Progenitor cell of endocrine pancreas (in vitro differentiated cells): ENCODE measurements at places on chromosomes 1 and 21.

DNA sequence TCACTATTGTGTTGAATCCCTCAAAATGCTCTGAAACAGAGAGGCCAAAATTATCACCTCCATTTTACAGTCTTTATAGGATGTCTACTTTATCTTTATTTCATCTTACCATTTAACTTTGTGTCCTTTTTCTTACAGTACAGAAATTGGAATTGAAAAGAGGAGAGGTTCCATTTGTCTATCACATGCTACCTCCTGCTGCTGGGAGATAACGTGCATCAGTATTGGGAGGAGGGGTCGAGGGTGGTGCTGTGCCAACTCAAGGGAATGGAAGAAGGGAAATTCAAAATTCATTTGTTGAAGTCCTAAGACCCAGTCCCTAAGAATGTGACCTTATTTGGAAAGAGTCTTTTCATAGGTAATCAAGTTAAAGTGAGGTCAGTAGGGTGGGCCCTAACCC, 85.3 kb downstream of the HHIPL2 start:
- DNase-seq, result no peak

DNA sequence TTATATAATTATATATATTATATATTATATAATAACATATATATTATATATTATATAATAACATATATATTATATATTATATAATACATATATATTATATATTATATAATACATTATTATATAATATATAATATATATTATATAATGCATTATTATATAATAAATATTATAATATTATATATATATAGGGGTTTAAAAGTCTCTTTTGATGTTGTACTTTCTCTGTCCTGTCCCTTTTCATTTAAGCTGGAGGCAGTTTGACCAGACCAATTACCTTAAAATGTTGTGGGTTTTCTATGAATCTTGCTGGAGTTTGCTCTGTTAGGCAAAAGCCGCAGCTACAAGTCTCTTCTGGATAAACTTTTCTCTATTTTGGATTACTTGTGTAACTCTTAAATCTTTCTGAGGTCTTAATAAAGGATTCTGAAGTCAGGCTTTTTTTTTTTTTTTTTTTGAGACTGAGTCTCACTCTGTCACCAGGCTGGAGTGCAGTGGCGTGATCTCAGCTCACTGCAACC, 22.2 kb upstream of the KIF1B start:
- no peak for DNase-seq

GRCh38 chr1:7954683-7955082, 6.8 kb upstream of the PARK7 start:
- no peak for DNase-seq

- DNase-seq, result no peak
Observed at GRCh38 chr1:233427907-233428306, 100.4 kb downstream of the MAP3K21 start.

DNA sequence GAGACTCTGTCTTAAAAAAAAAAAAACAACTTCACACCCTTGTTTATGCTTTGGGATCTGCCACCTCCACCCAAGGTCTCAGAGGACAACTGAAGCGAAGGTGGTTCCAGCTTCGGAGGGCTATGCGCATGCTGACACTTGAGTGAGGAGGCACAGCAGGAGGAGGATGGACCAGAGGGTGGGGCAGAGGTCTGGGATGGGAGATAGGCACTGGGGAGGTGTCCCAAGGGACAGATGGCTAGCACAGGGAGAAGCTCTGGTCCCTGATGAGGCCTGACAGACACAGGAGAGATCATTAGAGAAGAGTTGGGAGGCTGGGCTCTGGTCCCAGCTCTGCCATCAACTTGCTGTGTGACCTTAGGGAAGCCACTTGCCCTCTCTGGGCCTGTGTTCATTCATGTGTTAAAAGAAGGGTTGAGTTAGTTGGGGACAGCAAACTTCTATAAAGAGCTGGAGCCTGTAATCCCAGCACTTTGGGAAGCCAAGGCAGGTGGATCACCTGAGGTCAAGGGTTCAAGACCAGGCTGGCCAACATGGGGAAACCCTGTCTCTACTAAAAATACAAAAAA, 16.8 kb downstream of the E2F2 start:
- no peak for DNase-seq

- DNase-seq, result no peak
Observed at GRCh38 chr1:220843481-220844011, 35.7 kb upstream of the HLX start.

- DNase-seq, result no peak
Observed at GRCh38 chr1:147568551-147568950, 27.2 kb downstream of the BCL9 start.

GRCh38 chr1:156214024-156214748, 1.4 kb downstream of the PMF1 start:
- DNase-seq, result no peak

GRCh38 chr1:36872126-36872754, 162.1 kb downstream of the GRIK3 start:
- DNase-seq, result no peak

- DNase-seq, result no peak
Observed at GRCh38 chr21:45590726-45591618, 48.7 kb upstream of the SLC19A1 start.

DNA sequence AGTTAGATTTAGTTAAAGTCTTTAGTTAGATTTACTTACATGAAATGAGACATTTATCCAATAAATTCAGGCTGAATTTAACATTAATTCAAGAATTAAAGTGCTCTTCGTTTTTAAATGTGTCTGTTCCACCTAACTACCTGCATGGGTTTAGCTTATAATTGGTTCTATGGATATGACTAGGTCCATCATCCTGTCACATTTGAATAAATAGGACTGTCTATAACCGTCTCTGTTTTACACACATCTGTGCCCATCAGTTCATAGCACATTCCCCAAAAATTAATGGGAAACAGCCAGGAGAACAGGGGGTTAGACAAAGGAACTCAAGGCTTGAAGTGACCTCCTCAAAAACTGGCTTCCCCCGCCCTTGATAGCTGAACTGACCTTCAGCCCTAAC, 219.6 kb downstream of the MRPL39 start:
- no peak for DNase-seq

DNA sequence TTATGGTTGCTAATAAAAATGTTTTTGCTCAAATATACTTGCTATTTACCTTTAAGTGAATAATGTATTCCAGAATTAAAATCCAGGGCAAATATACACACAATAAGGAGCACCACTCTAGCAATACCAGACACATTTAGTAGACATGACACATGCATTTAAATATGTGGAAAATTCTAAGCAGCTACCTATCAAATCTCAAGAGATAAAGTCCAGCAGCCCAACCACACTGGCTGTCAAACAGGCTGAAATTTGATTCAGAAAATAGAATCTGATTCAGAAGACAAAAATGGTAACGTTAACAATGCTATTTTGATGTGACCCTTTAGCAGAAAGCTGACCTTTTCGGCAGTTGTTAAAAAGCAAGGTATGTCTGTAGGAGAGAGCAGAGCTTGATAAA, 42.3 kb downstream of the PLEKHO1 start:
- no peak for DNase-seq

GRCh38 chr1:10678402-10678801, 118.0 kb downstream of the CASZ1 start:
- no peak for DNase-seq
